Lower lobe of right lung (tissue), 2 donors: ENCODE measurements at places on chromosomes 12 and 14. TPM values are rescaled to one million over a fixed set of nuclear protein-coding genes. Genes with fewer than 3 reads are reported as not detected.
A peak's percentile ranks its signal among the peaks of the same experiment; 100 is the strongest.

DNA sequence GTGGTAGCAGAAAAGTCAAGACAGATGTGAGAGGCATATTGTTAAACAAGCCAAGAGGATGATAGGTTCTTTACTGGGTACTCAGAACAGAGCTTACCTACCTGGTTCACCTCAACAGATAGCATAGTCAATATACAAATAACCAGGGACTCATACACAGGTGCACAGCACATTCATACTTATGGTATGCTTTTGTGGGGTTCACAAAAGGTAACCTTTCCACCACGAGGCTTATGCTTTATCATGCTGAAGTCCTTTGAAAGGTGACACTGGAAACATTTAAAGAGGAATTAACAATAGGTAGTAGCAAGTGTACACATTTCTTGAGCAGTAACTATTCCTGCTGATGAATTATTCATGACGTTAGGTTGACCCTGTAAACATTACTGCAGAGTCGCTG is 42.2 kb upstream of the MBIP start:
- DNase-seq: no peak
- no peaks in the 10 kb centered on the region for H3K36me3 ChIP-seq
- no peak overlapping the region for H3K27ac ChIP-seq
- no peaks in the 10 kb centered on the region for H3K27me3 ChIP-seq
- H3K4me3 ChIP-seq: no peak overlapping the region

GRCh38 chr14:39339003-39339402 is 93.2 kb downstream of the FBXO33 start:
- H3K4me3 ChIP-seq: no peak overlapping the region
- H3K27ac ChIP-seq: no peak overlapping the region
- no peaks in the 10 kb centered on the region for H3K4me1 ChIP-seq
- H3K27me3 ChIP-seq: no peaks in the 10 kb centered on the region
- H3K36me3 ChIP-seq: peaks cover 30% of the 10 kb centered on the region

- peaks cover 38% of the 10 kb centered on the region for H3K36me3 ChIP-seq
- no peaks in the 10 kb centered on the region for H3K27me3 ChIP-seq
- peaks cover 48% of the 10 kb centered on the region for H3K4me1 ChIP-seq
- H3K4me3 ChIP-seq: peak overlapping the region; percentile 90
- DNase-seq: no peak
Measured at GRCh38 chr14:24430682-24431568, 1.2 kb downstream of the KHNYN start.

- H3K4me1 ChIP-seq: no peaks in the 10 kb centered on the region
- H3K27ac ChIP-seq: no peak overlapping the region
- no peak overlapping the region for H3K4me3 ChIP-seq
- H3K27me3 ChIP-seq: no peaks in the 10 kb centered on the region
- H3K36me3 ChIP-seq: no peaks in the 10 kb centered on the region
Measured at GRCh38 chr12:91127306-91127705, 16.0 kb upstream of the LUM start.

GRCh38 chr14:104979758-104980610 is 1.8 kb upstream of the AHNAK2 start:
- peak; percentile 74 for DNase-seq
- no peaks in the 10 kb centered on the region for H3K36me3 ChIP-seq
- no peak overlapping the region for H3K27ac ChIP-seq
- H3K4me3 ChIP-seq: no peak overlapping the region

The SETD1B gene
- total RNA-seq: 19.7 TPM

The SAMD15 gene
- total RNA-seq: 2.8 TPM

DNA sequence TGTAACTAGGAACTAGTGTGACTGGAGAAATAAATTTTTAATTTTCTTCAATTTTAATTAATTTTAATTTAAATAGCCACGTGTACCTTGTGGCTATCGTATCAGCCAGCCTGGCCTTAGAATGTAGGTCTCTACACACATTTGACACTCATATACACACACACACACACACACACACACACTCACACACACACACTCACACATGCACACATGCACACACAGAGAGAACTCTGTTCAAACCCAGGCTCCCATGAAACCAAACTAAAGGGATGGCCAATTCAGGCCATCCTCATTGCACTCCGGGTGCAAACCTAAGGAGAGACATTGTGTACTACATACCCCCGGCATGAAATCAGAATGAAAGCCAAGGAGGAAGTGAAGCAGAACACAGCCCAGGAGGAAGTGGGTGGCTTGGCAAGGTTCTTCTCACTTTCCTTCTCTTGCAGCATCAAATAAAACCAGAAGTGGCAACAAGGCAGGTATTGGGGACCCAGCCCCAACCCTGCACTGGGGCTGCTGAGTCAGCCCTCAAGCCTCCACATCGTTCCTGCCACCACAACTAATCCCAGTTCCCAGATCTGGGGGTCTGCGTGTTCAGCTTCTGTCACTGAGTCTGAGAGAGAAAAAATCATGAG is 26.2 kb upstream of the CHPT1 start:
- peaks cover 4% of the 10 kb centered on the region for H3K4me1 ChIP-seq
- peak; percentile 55 for DNase-seq
- H3K27ac ChIP-seq: peak overlapping the region; percentile 13
- H3K36me3 ChIP-seq: no peaks in the 10 kb centered on the region
- no peaks in the 10 kb centered on the region for H3K27me3 ChIP-seq
